ENCODE measurements at places on chromosomes 11 and 22. TPM values are rescaled to one million over a fixed set of nuclear protein-coding genes. Genes with fewer than 3 reads are reported as not detected.

DNA sequence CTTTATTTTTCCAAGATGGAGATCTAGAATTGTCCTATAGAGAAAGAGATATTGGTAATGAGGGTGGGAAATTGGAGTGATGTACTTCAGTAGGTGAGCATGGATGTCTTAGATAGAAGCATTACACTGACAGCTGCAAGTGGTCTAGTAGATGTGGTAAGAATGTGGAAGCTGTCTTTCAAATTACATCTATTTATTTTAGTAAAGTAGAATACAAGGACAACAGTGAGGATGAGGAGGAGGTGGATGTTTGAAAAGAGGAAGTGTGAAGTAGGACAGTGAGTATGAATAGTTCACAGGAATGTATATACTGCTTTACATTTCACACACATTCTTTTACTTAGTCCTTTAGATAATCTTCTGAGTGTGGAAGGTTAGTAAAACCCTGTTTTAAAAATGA lies 64.2 kb downstream of the HIPK3 start:
- DNase-seq, result no peak

GRCh38 chr11:16825968-16826367 lies 87.5 kb downstream of the C11orf58 start:
- DNase-seq, result no peak

- no peak for DNase-seq
These were observed 753.1 kb downstream of the TBC1D22A start for GRCh38 chr22:47515384-47516125.

DNA sequence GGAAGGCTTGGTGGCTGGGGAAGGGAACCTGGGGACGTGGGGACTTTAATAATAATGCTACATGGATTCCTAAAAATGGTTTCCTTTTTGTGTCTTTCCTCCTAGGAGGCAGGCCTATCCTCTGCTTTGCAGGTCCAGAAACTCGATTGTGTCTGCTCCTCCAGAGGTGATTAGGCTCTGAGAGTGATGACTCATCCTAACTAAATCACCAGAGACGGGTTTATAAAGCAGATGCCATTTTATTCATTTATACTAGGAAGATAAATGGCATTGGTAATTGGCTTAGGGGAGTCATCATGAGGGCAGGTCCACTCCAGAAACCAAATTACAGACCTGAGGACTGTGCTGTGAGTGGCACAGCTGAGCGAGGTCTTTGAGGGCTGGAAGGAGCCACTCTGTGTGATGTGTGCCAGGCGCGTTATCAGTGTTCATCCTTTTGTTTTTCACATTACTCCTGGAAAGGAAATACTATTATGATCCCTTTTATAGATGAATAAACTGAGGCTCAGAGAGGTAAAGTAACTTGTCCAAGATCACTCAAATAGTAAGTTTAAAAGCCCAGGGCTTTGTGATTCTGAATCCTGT lies 7.1 kb downstream of the NLRX1 start:
- DNase-seq, result no peak

- DNase-seq, result no peak
These were observed 147.8 kb downstream of the PKNOX2 start for GRCh38 chr11:125312391-125312790.

PGA4 gene
- 0.68 TPM for polyA plus RNA-seq

- DNase-seq, result no peak
These were observed 50.4 kb downstream of the TENM4 start for GRCh38 chr11:79390477-79390876.

PATE2 gene
- polyA plus RNA-seq, result not detected

DNA sequence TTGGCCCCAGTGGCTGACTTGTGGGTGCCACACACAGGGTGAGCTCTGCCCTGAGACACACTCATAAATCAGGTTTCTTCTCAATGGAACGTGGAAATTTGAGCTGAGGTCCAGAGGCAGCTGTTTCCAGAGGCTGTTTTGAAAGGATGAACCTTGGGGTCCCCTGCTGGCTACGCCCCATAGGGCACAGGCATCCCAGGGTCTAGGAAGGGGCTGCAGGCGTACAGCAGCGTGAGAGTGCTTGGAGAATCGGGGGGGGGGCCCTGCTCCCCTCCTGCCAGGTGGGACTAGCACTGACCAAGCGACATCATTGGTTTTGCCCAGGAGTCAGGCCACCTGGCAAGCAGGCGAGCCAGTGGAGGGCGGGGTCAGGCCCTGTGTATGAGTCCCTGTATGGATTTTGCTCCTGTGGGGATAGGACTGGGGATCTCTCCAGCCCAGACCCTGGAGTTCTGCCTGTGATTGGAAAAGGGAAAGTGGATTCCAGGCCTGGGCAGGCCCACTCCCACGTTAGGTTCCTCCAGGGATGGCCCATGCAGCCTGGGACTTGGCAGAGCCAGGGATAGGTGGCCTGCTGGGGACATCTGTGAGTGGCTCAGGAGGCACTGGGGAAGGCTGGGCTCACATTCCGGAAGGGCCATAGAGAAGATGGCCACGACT lies 61.0 kb downstream of the FBXO7 start:
- DNase-seq, result no peak

DNA sequence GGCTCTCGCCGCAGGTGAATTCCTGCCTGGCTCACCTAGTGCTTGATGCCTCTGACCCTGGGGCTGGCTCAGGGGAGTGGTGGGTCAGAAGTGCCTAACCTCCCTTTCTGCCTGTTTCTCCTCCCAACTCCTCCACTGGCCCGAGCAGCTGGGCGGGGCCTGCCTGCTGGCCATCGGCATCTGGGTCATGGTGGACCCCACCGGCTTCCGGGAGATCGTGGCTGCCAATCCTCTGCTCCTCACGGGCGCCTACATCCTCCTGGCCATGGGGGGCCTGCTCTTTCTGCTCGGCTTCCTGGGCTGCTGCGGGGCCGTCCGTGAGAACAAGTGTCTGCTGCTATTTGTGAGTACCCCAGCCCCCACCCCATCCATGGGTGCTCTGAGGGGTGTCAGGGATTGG lies 41.1 kb downstream of the TP53I11 start:
- no peak for DNase-seq

DNA sequence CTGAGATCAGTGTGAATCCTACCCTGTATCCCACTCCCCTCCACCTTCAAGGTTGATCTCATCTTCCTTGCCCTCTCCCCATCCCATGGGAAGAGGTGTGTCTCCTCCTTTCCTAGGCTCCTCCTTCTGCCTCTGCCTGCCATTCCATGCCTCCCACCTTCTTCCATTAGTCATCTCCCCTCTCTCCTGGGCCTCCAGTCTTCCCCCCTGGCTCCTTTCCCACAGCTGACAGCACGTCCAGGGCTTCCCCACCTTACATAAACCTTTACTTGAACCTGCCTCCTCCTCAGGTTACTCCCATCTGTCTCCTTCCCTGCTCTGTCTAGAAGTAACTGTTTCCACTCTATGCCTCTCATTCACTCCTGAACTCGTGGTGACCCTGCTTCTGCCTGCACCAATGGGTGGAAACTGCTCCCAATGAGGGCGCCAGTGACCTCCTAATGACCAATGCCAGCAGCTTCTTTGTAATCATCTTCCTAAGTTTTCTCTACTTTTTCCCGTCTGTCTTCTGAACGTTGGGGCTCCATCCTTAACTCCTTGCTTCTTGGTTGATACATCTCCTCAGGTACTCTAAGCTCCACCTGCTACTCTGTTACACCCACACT lies 266.9 kb upstream of the NARS2 start:
- no peak for DNase-seq

DNA sequence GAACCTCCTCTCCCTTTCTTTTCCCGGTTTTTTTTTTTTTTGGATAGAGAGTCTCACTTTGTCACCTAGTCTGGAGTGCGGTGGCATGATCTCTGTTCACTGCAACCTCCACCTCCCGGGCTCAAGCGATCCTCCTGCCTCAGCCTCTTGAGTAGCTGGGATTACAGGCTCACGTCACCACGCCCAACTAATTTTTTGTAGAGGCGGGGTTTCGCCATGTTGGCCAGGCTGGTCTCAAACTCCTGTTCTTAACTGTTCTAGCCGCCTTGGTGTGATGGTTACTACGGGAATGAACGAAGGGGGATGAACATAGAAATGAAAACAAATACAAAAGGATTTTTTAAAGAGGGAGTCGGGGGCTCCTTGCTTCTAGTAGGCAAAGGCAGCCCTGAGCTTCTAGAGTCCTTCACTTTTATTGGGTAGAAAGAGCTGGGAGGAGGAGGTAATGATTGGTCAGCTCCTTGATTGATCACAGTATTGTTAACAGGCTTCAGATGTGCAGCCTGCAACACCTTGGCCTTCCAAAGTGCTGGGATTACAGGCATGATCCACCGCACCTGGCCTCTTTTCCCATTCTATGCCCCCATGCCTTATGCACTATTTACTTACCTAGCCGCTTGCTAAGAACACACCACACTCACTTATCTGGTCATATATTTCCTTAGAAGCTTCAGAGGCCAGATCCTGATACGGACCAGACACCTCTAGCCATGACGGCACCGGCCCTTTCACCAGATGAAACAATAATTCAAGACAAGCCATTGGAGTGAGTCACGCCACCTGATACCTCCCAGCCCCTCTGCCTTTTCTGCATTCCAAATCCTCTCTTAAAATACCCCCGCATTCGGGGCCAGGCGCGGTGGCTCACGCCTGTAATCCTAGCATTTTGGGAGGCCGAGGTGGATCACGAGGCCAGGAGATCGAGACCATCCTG lies 20.7 kb downstream of the SUSD2 start:
- no peak for DNase-seq

DPP3 gene
- 31.2 TPM for polyA plus RNA-seq

SMIM35 gene
- polyA plus RNA-seq, result 0.05 TPM

MS4A7 gene
- polyA plus RNA-seq, result 4.0 TPM

- no peak for DNase-seq
These were observed 29.3 kb upstream of the OR10D3 start for GRCh38 chr11:124153821-124154220.

ABCC8 gene
- 1.2 TPM for polyA plus RNA-seq

RTL10 gene
- 31.4 TPM for polyA plus RNA-seq

DNA sequence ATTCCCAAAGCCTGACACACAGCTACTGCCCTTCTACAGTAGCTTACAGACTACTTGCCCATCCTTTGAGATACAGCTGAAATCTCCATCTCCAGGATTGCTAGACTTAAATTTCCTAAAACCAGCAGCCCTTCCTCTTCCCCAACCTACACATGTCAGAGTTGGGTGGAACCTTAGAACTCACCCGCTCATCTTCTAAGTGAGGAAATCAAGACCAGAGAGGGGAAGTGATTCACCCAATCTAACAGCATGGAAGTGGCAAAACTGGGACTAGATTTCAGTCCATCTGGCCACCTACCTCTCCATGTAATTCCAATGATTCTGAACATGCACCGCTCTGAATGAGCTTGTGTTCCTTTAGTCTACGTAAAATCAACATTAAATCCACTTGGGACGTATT lies 1.0 kb upstream of the TMEM86A start:
- no peak for DNase-seq

KCNQ1OT1 gene
- 0.46 TPM for polyA plus RNA-seq

GRCh38 chr11:17313349-17314231 lies 37.1 kb downstream of the NUCB2 start:
- DNase-seq, result no peak

- DNase-seq, result no peak
These were observed 146.8 kb downstream of the MAML2 start for GRCh38 chr11:96196181-96196662.

- DNase-seq, result no peak
These were observed 230.8 kb downstream of the CTTN start for GRCh38 chr11:70628855-70629844.

DNA sequence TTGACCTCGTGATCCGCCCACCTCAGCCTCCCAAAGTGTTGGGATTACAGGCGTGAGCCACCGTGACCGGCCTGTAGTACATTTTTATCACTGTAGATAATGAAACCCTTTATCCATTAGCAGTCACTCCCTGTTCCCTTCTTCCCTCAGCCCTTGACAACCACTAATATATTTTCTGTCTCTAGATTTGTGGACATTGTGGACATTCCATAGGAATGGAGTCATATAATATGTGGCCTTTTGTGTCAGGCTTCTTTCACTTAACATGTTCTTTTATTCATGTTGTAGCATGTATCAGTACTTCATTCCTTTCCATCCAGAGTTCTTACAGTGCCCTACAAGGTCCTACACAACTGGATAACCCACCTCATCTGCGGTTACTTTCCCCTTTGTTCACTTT lies 30.5 kb downstream of the RRM1 start:
- no peak for DNase-seq

DNA sequence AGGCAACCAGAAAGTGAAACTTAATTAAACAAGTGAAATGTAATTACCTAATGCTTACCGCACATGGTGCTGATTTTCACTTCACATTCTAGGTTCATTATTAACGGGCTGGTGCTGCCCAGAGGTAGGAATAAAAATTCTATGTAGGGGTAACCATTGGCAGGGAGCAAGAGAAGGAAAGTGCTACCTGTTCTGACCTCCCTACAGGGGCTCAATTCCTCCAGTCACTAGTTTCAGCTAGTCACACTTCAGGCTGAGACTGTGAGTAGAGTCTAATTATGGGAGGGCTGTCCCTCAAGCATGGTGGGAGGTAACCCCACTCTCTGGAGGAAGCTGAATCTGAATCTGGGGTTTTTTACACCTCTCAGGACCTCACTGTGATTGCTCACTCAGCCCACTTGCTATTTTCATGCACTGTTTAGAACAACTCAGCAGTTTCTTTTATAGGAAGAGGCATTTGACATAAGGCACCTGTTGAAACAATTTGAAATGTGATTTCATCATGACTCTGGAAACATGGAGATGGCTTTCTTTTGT lies 75.4 kb downstream of the MAML2 start:
- DNase-seq, result no peak
